ENCODE measurements at places on chromosomes 4 and X.

DNA sequence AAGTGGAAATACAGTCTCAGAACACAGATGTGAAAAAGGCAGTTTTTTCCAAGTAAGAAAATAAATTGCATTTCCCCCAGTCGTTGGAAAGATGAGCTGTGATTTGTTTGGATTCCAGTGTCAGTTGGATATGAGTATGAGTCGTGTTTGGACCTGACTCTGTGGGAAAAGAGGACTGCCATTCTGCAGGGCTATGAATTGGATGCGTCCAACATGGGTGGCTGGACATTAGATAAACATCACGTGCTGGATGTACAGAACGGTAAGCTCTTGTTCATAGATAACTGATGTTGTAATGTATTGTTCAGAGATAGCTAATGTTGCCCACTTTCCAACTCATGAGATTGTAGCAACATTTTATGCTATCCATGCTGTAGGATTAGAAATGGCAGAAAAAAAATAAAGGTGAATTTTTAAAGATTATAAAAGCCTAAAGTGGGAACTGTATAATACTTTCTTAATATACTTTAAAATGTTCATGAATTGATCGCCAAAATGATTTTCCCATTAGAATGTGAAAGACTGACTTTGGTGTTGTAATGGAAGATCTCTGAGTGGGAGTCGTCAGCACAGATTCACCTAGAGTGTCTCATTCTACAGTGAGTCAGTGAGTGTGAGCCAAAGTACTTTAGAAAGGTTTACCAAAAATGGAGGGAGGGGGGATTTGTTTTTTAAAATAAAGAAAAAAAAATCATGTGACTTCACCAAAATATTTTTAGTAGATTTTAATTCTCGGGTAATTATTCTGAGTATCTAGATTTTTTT, 178.7 kb downstream of the DCTD start:
- DNase-seq, result no peak

DNA sequence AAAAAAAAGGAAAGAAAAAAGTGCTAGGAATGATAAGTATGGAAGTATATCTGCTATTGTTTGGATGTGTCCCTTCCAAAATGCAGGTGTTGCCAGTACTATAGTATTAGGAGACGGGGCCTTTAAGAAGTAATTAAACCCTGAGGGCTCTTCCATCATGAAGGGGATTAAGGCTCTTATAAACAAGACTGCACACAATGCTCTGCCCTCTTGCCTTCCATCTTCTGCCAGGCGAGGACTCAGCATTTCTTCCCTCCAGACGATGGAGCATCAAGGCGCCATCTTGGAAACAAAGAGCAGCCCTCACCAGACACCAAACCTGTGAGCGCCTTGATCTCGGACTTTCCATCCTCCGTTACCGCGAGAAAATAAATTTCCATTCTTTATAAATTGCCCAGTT, 120.1 kb upstream of the GPM6A start:
- DNase-seq, result no peak

- peak; percentile 74 for DNase-seq
Measured at GRCh38 chr4:140152751-140153418, 1.1 kb downstream of the MAML3 start.

GRCh38 chr4:122744229-122744628, 11.7 kb downstream of the BBS12 start:
- DNase-seq, result no peak

- DNase-seq, result no peak
Measured at GRCh38 chrX:8453611-8454010, 11.0 kb upstream of the VCX3B start.

DNA sequence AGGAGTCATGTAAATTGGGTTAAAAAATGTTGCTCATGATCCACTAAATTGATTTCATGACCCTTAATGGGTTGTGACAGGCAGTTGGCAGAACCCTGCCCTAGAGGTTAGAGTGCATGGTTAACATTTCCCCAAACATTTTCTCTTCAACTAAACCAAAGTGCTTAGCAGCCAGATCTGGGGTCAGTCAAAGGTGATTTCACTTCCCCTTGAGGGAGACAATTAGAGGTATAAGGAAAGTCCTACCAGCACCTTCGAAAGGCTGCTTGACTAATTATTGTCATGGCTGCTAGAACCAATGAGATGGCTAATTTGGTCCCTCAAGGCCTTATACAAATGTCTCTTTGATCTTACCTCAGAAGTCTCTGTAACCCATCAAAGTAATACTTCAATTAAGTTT, 30.9 kb upstream of the INTS6L start:
- DNase-seq, result no peak

GRCh38 chr4:143555676-143556075, 42.2 kb downstream of the SMARCA5 start:
- no peak for DNase-seq

DNA sequence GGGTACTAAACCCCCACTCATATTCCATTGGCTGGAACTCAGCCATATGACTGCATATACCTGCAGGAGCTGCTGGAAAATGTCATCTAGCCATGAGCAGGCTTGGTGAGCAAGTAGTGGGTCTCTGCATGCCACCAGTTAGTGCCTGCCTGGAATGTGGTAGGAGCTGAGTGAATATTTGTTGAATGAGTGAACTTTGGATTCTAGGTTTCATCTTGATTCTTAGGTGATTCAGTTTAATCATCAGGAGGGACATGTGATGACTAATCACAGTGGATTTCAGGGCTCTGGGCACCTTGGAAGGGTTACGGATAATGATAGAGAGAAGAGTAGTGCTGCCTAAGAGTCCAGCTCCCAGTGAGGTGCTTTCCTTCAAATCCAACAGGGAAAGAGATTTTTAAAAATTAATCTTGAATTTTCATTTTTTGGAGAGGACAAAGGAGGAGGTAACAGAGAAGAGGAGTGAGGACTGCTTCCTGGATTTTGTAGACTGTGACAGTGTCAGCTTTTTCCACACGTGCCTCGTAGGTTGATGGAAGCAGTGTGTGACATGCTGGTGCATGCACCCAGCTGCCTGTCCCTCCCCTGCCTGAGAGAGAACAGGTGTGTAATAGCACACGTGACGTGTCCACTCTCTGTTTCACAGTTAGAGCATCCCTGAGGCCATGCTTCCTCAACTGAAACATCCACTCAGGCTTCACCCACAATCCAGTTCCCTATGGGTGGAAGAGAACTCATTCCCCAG, 30.4 kb downstream of the NHS start:
- no peak for DNase-seq

GRCh38 chr4:20317424-20317985, 65.8 kb downstream of the SLIT2 start:
- DNase-seq, result no peak

DNA sequence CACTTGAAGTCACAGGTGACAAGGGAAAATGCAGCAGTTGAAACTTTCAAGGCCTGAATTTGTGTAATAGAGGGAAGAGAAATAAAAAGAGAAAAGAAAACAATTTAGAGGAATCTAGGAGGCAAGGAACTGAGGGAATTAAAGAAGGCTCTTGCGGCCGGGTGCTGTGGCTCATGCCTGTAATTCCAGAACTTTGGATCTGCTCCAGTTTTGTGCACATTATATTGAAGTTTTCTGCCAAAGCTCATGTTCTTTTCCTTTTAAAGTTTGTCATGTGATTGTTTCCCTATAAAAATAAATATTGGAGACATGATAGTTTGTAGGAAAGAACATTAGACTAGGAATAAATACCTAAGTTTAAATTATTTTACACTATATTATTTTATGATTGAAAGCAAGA, 433.9 kb upstream of the CPEB2 start:
- no peak for DNase-seq

- DNase-seq, result no peak
Measured at GRCh38 chrX:133265331-133265730, 47.2 kb upstream of the TFDP3 start.

DNA sequence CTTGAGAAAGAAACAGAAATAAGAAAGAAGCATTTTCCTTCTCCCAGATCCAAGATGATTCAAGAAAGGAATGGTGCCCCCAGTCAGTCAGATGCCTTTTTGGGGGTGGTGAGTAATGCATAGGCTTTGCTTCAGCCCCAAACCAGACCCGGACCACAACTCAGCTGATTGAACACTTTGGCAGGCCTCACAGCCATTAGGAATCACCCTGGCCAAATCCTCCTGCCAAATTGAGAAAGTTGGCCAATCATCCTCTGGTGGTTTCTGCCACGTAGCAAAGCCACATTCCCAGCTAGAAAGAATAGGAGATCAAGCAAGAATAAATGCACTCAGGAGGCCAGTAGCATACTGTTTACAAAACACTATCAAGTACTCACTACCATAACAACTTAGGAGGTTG, 33.7 kb downstream of the FRMD7 start:
- DNase-seq, result no peak

DNA sequence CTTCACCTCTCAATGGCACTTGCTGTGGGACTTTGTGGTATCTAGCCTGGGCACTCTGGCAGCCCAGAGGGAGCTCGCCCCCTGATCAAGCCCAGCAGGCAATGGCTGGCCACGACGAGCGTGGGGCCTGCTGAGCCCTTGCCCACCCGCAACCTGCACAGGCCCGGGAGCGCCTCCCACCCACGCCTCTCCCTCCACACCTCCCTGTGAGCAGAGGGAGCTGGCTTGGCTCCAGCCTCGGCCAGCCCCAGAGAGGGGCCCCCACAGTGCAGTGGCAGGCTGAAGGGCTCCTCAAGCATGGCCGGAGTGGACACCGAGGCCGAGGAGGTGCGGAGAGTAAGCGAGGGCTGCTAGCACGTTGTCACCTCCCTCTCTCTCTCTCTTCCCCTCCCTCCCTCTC, 595.8 kb downstream of the TRIML1 start:
- no peak for DNase-seq

DNA sequence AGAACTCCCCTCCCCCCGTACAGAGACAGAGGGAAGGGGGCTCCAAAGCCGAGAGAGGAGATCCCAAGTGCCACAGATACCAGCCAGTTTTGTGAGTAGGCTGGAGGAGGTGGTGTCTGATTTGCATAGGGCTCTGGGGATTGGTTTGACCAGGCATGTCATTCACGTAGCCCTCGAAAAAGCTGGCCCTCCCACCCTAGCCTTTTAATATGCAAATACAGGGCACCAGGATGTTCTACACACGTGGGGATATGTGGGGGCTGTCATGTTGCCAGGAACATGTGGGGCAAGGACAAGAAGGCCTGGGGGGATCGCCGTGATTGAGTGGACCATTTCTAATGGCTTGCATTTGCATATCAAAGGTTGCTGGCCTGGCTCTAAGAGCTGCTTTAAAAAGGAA, 272.9 kb downstream of the PPP1R2C start:
- no peak for DNase-seq

DNA sequence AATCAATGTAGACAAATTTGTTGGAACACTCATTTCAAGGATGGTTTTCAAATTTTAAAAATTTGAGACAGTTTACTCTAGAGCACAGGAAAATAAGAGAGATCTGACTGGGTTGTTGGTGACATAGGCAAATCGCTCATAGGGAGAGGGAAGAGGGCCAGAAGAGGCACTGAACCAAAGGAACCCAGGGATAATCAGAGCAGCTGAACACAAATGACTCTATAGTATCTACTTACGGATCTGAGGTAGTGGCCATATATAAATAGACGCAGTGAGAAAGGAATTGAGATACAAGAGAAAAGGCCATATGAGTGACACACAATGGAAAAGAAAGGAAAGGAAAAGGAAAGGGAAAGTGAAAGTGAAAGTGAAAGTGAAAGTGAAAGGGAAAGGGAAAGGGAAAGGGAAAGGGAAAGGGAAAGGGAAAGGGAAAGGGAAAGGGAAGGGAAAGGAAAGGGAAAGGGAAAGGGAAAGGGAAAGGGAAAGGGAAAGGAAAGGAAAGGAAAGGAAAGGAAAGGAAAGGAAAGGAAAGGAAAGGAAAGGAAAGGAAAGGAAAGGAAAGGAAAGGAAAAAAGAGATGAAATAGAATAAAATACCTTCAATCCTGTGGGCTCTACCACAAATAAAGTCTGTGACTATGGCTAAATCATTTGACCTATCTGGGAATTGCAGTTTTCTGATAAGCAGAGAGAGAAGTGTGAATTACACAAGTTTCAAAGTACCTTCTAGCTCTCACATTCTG, 759.2 kb downstream of the DMD start:
- no peak for DNase-seq

GRCh38 chrX:122941806-122942205, 242.3 kb upstream of the GRIA3 start:
- DNase-seq, result no peak

- DNase-seq, result no peak
Measured at GRCh38 chr4:71009890-71010588, 16.6 kb downstream of the DCK start.

Measured in right forelimb (tissue), 1 donor.